ENCODE measurements at places on chromosomes 1 and 21.

DNA sequence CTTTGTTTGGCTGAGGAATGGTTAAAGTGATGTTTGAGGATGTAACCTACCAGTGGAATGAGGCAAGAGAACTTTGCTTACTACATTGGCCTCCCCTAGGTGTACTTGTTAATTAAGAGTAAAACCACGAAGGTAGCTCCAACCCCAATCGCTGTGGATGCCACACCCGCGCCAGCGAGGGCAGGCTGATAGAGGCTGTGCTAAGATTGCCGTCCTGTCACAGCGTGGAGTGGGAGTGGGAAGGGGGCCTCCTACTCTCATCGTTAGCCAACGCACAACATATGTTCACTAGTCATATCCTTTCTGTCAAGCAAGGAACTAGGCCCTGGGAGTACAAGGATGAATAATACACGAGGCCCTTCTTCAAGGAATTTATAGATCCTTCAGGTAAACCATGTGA lies 99.6 kb downstream of the RUNX1 start:
- no peak for DNase-seq

DNA sequence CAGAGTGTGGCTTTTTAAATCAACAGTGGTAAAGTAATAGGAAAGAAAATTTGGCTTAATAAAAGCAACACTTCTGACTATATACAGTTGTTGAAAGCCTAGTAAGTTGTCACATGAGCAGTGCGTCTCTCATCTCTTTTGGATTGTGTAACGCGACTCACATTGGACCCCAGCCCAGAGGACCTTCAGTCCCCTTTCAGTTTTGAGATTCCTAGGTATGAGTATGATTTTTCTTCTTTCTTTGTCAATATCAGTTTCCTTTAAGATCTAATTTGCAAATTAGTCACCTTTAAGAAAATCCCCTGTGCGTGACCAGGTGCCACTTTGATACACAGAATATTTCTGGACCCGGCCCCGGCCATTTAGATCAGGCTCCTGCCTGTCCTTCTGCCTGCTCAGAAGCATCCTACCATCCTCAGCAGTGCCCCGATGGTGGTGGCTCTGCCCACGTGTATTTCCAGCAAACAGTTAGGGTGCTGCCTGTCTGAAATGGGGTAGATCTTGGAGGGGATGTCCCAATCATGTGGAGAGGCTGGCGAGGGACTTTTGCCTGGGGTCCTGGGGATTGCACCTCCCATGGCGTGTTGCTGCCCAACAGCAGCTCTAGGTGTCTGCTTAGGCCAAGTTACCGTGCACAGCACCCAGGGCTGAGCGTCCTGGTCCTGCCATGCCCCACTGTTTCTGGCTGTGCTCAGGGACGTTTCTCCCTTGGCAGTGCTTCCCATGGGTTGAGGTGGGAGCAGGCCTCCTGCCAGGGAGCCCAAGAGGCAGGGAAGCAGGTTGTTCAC lies 21.1 kb downstream of the SNAP47 start:
- no peak for DNase-seq

DNA sequence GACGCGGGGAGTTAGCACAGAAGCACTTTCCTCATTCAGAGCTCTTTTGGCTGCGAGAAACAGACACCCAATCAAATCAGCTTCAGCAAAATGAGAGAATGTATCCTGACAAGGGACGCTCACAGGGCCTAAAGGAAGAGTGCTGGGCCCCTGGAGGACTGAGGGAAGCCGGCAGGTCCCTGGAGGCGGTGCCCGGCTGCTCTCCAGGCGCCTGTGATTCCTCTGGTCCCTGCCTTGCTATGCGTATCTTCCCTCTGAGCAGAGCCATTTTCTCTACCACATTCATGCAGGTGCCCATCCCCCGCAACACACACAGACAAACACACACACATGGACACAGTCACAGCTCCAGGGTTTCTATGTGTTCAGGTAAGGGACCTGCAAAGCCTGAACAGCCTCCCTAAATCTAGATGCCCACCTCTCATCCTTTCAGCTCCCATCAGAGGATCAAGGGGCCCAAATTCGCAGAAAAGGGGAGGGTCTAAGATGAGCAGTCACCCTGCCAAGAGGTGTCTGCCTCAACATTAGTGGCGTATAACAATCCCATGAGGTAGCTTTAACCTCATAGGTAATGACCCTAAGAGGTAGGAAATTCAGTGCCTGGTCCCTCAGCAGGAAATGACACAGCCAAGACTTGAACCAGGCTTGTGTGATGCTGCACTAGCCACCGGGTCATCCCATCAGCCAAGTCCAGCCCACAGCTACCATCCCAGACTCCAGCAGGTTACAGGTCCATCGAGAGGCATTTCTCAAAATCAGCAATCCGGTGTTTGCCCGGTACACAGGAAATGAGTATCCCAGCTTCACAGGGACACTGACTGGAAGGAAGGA lies 29.0 kb downstream of the PTAFR start:
- DNase-seq = no peak

GRCh38 chr1:242784084-242784483 lies 259.6 kb upstream of the PLD5 start:
- DNase-seq = no peak

DNA sequence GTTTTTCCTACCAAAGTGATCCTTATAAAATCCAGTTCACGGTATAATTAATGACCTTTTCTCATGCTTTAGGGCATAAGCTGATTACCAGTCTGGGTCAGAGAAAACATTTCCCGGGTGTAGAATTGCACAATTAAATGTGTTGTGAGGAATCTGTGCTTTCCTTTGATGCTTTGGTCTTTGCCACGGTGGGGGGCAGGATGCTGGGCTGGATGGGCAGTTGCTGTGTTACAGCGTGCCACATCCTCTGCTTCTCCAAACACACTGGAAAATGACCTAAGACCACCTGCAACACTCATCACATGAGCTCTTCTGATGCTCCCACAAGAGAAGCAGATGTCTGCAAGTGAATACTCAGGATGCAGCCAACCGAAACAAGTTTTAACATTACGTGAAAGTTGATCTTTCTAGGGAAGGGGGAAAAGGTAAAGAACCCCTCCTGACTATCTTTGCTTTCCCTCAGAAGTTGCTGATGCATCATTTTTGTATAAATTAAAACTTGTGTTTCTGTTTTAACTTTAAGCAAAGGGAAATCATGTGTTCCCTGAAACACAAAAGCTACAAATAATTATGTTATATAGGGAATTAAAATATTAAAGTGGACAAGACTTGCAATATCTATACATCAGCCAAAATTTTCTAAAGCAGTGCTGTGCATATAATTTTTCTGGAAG lies 515.3 kb upstream of the NR5A2 start:
- DNase-seq = no peak

- DNase-seq = no peak
These were observed 16.7 kb downstream of the CELA2B start for GRCh38 chr1:15492596-15492995.

GRCh38 chr1:233879841-233880240 lies 24.6 kb upstream of the SLC35F3 start:
- DNase-seq = no peak

- DNase-seq = no peak
These were observed 19.3 kb downstream of the BEND5 start for GRCh38 chr1:48757363-48757762.

- no peak for DNase-seq
These were observed 63.2 kb downstream of the IER5 start for GRCh38 chr1:181151378-181152326.

GRCh38 chr1:231369282-231369681 lies 31.2 kb downstream of the SPRTN start:
- DNase-seq = no peak

GRCh38 chr1:62493656-62494055 lies 56.8 kb downstream of the USP1 start:
- no peak for DNase-seq

- DNase-seq = no peak
These were observed 17.0 kb upstream of the GRIK3 start for GRCh38 chr1:37051346-37051745.

GRCh38 chr1:32250893-32251716 lies at the start of gene LCK:
LCK (plus strand) TSS chr1:32251265; CDS start chr1:32274330, 23,065 bp downstream.
- peak; percentile 57 for DNase-seq

DNA sequence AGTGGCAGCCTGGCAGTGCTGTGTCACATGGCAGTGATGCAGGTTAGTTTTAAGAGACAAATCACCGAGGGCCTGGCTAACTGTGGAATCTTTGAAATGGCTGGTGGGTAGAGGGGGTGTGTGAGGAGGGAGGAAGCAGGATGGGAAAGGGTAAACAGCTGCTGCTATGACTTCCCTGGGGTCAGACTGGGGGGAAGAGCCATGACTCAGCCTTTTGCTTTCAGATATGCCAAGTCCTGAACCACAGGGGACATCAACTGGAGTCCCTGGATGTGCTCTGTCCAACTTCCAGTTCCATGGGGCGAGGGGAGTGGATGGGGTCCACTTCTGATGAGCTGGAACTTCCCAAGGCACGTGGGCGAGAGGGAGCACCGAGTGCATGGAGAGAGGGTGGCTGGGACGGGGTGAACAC lies 121.1 kb upstream of the ADAR start:
- DNase-seq = no peak

DNA sequence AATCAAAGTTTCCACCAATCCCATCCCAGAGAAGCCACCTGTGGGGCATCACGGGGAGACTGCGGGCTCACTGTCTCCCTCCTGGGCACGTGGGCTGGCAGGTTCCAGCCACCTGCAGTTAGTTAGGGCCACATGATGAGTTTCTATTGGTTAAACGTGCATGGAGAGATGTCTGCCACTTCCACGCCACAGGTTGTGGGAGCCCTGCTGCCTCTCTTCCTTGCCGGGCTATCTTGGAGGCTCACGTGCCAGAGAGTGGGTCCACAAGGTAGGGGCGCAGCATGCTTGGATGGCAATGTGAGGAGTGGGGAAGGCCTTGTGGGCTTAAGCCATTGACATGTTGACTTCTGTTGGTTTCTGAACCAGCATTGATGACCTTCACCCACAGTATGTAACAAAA lies 3.5 kb downstream of the KRTAP10-7 start:
- DNase-seq = no peak

DNA sequence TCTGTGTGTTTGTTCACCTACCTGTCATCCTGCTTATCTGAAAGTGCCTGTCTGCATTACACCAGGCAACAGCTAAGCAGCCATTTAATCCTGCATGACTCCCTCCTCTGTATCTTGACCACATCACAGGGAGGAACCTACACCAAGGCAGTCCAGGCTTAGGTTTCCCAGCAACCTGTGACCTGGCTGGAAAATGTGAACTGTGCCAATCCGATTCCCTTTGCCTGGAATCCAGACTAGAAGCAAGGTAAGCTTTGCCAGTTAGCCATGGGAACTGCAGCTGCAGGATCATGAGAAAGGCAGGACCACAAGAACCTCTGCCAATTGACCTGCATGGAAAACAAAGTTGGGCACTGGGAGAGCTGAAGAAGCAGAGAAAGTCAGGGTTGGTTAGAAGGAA lies 6.3 kb upstream of the ATP1B1 start:
- no peak for DNase-seq

GRCh38 chr21:42734323-42734971 lies 81.0 kb downstream of the PDE9A start:
- DNase-seq = no peak

GRCh38 chr1:71657891-71658679 lies 577.2 kb upstream of the ZRANB2 start:
- DNase-seq = no peak

GRCh38 chr1:84923317-84923716 lies 30.3 kb upstream of the LPAR3 start:
- DNase-seq = no peak

DNA sequence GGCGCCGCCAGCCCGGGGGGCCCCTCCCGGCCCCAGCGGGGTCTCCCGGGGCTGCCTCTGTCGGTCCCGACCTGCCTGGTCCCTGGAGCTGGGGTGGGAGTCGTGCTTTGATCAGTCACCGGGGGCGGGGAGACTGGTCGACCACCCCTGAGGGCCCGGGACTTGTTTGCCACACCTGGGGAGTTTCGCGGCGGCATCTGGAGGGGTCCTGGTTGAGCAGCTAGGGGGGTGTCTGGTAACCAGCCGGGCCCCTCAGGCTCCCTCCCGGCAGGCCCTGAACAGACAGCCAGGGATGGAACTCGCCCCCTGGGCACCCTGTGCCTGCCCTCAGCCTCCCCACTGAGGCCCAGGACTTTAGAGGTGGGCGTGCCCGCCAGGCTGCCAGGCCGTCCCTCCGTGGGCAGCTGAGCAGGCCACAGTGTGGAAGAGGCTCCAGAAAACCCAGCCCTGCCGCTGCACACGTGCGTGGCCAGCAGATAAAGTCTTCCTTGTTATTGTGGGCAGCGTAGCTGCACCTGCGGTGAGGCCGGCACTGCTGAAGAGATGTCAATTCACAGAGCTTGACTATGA lies 13.3 kb upstream of the SAMD11 start:
- DNase-seq = no peak

GRCh38 chr1:16267690-16268180 lies 30.8 kb upstream of the CPLANE2 start:
- DNase-seq = no peak

DNA sequence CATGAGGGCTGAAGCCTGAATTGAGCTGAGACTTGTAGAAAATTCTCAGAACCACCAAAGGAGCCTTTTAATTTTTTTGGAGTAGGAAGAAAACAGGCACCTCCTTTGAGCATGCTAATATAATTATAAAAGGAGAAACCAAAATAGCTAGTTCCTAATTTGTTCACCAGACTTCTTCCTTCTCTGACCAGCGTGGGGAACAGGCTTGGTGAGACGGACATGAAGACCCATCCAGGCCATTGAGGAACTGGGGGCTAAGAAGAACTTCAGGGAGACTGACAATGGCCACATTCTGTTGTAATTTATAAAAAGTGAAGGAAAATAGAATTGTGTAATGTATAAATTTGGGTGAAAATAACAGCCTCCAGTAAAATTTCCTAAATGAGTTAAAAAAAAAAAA lies 62.6 kb downstream of the MAN1C1 start:
- no peak for DNase-seq

DNA sequence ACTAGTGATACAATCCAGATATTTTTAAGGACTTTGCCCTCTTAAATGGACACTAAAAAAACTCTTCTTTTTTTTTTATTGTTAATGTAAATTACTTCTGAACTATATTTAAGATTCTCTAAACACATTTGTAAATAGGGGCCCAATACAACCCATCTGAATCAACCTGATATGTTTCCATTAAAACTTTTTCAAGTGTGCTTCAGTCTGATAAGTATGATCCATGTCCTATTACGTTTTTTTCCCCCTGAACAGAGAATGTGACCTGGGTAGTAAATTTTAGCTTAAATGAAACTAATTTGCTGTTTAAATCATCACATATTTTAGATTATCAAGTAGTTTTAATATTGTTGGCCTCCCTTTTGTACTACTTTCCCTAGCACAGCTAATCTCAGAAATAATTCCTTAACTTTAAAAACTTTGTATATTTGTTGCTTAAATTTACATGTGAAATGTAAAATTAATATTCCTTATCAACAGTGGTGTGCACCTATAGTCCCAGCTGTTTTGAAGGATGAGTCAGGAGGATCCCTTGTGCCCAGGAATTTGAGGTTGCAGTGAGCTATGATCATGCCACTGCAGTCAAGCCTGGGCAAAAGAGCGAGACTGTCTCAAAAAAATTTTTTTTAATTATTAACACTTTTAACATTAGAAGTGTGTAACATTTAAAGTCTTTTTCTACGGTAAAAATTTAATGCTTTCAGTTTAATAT lies 3.0 kb upstream of the PKN2 start:
- no peak for DNase-seq
